T-cell (primary cell): ENCODE measurements at places on chromosomes 2 and 18. TPM values are rescaled to one million over a fixed set of nuclear protein-coding genes. Genes with fewer than 3 reads are reported as not detected.

DNA sequence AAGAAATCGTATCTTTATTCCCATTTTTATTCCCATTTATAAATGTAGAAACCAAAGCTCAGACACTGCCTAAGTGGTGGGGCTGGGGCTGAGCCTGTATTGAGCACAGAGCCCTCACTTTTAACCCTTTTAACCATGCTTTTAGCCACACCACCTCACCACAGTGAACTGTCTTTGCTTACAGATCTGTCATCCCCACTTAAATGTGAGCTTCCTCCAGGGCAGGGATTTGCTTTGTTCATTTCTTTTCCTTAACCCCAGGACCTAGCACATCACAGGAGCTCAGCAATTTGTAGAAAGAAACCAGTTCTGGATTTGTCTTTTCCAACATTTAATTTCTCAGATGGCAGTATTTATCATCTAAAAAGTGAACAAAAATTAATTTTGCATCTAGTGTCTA is 2.2 kb downstream of the BOD1L2 start:
- DNase-seq: no peak

GNAL gene
- total RNA-seq: 0.18 TPM

GRCh38 chr2:88196490-88197087 is 26.4 kb downstream of the THNSL2 start:
- DNase-seq: no peak

- DNase-seq: no peak
These were observed 258.0 kb downstream of the MTX2 start for GRCh38 chr2:176526995-176527901.

- DNase-seq: no peak
These were observed 265.3 kb downstream of the SETBP1 start for GRCh38 chr18:44945888-44946401.

RESP18 gene
- total RNA-seq: not detected

GRCh38 chr2:57479981-57480380 is 566.6 kb upstream of the VRK2 start:
- no peak for DNase-seq

SPATA3 gene
- not detected for total RNA-seq

- no peak for DNase-seq
These were observed 42.2 kb downstream of the RAB10 start for GRCh38 chr2:26076001-26076587.

ICA1L gene
- total RNA-seq: 4.3 TPM

DNA sequence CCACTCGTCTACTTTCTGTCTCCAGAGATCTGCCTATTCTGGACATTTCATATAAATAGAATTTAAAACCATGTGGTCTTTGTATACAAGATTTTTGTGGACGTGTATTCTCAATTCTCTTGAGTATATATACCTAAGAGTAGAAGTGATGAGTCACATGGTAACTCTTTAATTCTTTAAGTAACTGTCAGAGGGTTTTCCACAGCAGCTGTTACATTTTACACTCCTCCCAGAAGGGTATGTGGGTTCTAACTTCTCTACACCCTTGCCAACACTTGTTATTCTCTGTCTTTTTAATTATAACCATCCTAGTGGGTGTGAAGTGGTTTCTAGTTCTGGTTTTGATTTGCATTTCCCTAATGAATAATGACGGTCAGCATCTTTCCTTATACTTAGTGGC is 70.9 kb downstream of the MAP3K20 start:
- DNase-seq: no peak

ASB18 gene
- total RNA-seq: not detected

KIF3C gene
- total RNA-seq: 7.2 TPM

AFF3 gene
- total RNA-seq: 11.5 TPM

ADCYAP1 gene
- not detected for total RNA-seq

KCNJ3 gene
- not detected for total RNA-seq

TBR1 gene
- not detected for total RNA-seq

PLGLB2 gene
- 1.7 TPM for total RNA-seq

- DNase-seq: no peak
These were observed 94.1 kb upstream of the LDLRAD4 start for GRCh38 chr18:13124411-13124810.

- DNase-seq: no peak
These were observed 41.3 kb downstream of the DYSF start for GRCh38 chr2:71494523-71495155.

STPG4 gene
- total RNA-seq: not detected

- no peak for DNase-seq
These were observed 51.6 kb upstream of the ATP8B1 start for GRCh38 chr18:57854726-57855125.

DNA sequence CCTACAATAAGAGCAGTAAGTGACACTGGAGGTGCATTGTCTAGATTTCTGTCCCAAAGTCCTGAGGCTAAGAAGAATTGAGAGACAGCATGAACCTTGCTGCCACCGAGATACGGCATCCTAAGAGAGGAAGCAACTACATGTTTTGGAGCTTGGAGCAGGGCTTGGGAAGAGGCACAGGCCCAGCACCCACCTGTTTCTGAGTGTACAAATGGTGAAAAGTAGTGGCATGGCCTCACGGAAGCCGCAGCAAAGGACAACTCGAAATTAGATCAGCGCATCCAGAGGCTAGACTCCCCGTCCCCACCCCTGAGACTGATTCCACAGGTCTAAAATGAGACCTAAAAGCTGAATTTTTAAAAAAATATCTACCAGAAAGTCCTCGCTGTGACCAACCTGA is 127.5 kb downstream of the PTGR3 start:
- no peak for DNase-seq

GRCh38 chr2:41853427-41854191 is 194.2 kb upstream of the PKDCC start:
- DNase-seq: no peak

DNA sequence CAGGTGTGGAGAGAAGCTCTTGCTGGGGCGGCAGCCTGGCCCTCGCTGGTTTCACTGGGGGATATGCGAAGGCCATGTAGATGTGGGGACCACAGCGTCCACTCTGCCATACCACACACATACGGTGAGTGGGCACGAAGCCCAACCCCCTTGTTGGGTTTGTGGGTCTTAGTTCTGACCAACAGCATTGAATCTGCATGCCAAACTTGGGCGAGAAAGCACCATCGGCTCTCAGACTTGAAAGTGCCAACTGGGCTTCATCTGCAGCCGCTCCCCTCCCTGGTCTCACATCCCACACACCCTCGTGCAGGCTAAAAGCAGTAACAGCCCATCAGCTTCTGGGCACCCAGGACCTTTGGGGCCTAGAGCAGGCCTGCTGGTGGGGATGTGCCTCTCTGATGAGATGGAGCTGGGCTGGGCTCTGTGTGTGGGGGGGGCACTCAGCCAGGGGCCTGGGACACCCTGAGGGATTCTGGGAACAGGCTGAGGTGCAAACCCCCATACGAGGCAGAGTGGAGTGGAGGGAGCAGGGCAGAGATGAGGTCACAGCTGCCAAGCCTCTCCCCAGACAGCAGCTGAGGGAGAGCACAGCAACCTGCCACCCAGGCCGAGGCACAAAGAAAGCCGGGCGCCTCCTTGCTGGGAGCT is 264.4 kb downstream of the TWIST2 start:
- DNase-seq: no peak

GRCh38 chr2:109142416-109143210 is 13.6 kb downstream of the SH3RF3 start:
- DNase-seq: no peak

- no peak for DNase-seq
These were observed 88.4 kb upstream of the SMAD2 start for GRCh38 chr18:48018851-48019250.

- no peak for DNase-seq
These were observed 15.2 kb downstream of the KIDINS220 start for GRCh38 chr2:8822218-8822617.

- no peak for DNase-seq
These were observed 220.7 kb downstream of the NDUFA10 start for GRCh38 chr2:239804161-239805042.

SLC1A4 gene
- 9.8 TPM for total RNA-seq

ATIC gene
- total RNA-seq: 78.6 TPM

DNA sequence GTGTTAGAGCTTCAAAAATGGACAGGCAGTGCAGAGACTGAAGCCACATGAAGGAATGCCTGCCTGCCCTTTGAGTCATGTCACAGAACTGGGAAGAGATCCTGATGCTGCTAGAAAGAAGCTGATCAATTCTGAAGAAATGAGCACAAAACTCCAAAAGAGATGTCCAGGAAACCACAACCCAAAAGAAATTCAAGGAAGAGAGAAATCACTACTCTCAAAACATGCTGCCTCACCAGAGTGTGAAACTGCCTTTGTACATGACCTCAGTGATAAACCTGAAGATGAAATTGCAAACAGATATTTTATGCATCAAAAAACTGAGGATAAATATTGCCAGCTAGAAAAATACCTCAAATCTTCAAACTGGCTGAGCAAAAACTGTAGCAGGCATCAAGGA is 20.5 kb downstream of the USP40 start:
- DNase-seq: no peak

FZD7 gene
- 0.51 TPM for total RNA-seq

- no peak for DNase-seq
These were observed 151.1 kb downstream of the SH3BP4 start for GRCh38 chr2:235102896-235103295.

SCN2A gene
- not detected for total RNA-seq

NDUFS1 gene
- total RNA-seq: 44.6 TPM

DNA sequence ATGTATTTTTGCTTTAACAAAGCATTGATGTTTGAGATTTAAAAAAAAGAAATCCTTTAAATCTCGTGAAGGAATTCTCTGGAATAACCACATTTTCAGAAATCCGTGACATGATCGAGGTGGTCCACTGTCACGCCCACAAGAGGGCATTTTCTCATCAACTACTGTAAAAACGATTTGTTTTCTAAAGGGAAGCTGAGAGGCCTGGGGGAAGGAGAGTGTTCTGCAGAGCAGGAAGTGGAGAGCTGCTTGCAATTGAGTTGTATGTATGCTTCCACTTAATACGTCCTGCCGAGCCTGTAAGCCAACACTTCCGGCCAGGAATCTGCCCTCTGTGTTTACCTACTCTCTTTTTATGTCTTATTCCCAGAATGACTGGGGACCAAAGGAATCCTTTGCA is 19.4 kb downstream of the KLHL29 start:
- DNase-seq: no peak

LRATD1 gene
- not detected for total RNA-seq

GRCh38 chr2:4278392-4278791 is 575.0 kb downstream of the DCDC2C start:
- DNase-seq: no peak

DNA sequence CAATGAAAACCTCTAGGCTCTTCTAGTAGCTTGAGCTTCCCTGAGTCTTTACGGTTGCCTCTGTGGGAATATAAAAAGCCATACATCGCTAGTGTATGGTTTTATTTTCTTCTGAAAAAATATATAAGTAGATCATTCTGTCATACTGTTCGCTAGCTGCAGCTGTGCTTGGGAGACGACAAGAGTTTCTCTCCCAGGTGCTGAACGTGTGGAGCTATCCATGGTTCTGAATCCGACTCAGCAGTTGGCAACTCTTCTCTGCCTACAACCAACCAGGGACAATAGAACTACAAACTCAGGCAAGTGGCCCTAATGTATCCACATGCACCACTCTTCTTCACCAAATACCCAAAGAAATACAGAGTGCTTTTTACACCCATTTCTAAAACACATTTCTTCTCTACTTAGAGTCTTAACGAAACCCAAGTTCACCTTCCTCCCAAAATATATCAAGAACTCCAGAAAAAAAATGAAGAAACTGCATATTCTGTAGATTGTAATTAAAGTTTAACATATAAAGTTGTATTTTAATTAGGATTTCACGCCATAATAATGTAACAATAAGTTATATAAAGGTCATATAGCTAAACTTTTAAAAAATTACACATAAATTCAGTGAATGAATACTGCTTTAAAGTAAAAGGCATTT is 2.2 kb upstream of the KCNH7 start:
- DNase-seq: no peak

DNA sequence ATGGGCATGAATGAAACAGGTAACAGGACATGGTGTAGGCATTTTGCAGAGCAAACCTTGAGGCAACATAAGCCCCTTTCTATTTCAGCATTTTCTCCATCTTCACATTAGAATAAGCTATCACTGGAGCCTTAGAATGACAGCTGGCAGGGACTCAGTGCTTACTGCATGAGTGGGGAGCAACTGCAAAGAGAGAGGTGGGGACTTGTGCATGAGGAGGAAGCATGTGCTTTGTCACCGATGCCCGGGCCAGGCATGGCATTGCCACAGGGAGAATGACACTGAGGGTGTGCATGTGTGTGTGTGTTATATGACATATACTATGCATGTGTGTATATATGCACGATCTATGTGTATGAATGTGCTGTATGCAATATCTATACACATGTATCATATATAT is 258.2 kb upstream of the RAB6C start:
- DNase-seq: no peak

GRCh38 chr2:96526101-96526591 is 10.4 kb upstream of the ARID5A start:
- no peak for DNase-seq

DNA sequence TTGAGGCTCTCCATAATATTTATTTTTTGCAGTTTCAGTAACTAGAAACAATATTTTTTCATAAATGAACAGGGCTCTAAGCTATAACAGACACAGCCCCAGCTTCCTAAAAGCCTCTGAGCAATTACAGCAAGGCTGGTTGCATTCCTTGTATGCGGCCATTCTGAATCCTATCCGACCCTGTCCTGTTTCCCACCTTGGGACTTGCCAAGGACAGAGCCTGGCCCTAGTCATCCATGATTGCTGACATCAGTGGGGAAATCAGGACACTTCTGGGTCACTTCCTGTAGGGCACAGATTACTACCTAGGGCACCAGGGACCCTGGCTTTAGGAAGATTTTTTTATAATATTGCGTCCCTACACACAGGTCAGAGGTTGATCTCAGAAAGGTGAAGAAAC is 5.5 kb downstream of the TMEM177 start:
- DNase-seq: no peak

DNA sequence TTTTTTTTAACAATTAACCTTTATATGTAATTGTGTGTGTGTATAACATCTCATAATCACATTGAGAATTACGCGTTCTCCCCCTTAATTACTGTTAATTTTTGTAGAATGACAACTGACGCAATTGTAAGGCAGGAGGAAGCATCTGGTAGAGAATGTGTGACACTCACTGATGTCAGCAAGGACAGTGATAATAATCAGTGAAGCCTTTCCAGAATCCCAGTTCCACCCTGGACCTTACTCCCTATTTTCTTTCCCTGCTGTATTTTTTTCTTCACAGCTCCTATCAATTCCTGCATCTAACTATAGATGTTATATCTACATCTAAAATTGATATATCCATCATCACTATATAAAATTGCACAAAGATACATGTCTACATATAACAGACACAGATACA is 16.1 kb upstream of the STRN start:
- DNase-seq: no peak

MC5R gene
- not detected for total RNA-seq

- no peak for DNase-seq
These were observed 186.7 kb upstream of the RBMS1 start for GRCh38 chr2:160680294-160680693.

OXER1 gene
- total RNA-seq: 0.20 TPM

GCG gene
- not detected for total RNA-seq

DNA sequence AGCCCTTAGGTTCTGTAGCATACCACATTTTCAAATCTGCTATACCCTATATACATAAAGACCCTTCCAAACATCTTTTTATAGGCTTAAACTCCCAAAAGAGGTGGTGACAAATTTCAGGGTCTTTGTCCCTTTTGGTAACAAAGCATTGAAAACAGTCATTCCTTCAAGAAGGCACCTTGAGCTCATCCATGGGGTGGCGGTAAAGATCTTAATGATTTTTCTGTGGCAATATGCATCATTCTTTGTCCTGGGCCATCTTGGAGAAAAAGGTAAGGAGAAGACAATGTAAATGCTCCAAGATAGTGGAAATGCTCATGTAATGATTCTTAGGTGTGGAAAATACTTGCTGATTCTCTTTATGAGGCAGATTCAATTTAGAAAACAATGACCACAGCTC is 890.5 kb downstream of the CNTNAP5 start:
- no peak for DNase-seq
